ENCODE measurements at places on chromosomes 12 and 14.

DNA sequence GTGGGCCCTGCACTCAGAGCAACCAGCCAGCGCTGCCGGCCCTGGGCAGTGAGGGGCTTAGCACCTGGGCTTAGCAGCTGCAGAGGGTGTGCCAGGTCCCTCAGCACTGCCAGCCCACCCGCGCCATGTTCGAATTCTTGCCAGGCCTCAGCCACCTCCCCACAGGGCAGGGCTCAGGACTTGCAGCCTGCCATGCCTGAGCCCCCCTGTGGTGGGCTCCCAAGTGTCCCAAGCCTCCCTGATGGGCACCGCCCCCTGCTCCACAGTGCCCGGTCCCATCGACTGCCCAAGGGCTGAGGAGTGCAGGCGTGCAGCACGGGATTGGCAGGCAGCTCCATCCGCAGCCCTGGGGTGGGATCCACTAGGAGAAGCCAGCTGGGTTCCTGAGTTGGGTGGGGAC lies 98.0 kb upstream of the NID2 start:
- no peak for DNase-seq

DNA sequence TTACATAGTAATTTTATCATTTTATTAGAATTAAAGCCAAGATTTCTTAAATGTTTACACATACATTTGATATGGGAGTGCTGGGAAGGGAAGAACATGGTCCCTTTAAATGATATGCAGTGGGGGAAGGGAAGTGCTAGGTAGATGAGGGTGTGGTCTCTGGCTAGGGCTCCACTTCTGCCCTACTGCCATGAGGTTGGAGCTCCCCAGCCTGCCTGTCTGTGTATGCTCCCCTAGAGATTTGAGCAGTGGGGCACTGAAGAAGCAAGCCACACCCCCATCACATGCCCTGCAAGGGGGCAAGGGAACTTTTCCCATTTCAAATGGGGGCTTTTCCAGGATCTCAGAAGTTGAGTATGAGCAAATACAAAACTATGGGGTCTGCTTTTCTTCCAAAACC lies 25.5 kb downstream of the CLECL1 start:
- no peak for DNase-seq

GRCh38 chr12:5485454-5485853 lies 53.5 kb downstream of the NTF3 start:
- DNase-seq: no peak

- DNase-seq: peak; percentile 55
Observed at GRCh38 chr14:70821584-70822529, 12.5 kb upstream of the MAP3K9 start.

- DNase-seq: no peak
Observed at GRCh38 chr14:85316701-85317410, 213.1 kb upstream of the FLRT2 start.

- DNase-seq: no peak
Observed at GRCh38 chr14:91127401-91127801, 13.5 kb downstream of the DGLUCY start.

DNA sequence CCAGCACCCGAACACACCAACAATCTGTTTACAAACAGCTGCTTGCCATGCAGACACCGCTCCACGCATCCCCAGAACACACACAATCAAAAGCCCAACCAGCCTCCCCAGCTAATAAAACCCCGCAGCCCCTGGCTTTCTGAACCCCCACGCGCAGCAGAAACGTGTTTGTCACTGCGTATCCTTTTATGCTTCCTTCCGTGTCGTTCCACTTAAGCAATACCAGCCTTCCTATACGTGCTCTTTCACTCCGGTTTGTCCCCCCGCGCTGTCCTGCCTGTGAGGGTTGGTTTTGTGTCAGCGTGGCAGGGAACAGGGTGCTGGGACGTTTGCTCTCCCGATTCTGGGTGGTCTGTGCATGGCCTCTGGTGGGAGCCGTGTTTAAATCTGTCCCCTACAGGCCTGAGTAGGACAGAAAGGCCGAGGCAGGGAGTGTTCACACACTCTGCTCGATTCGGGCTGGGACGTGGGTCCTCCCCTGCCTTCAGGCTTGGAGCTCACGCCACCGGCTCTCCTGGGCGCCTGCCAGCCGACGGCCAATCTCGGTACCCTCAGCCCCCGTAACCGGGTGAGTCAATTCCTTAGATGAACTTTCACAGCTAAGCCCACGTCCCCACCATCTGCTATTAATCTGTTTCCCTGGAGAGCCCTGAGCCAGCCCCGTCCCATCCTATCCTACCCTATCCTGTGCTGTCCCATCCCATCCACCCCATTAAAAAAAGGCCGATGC lies 60.0 kb downstream of the NOC4L start:
- DNase-seq: no peak

- DNase-seq: no peak
Observed at GRCh38 chr12:38813923-38814322, 91.5 kb downstream of the CPNE8 start.

DNA sequence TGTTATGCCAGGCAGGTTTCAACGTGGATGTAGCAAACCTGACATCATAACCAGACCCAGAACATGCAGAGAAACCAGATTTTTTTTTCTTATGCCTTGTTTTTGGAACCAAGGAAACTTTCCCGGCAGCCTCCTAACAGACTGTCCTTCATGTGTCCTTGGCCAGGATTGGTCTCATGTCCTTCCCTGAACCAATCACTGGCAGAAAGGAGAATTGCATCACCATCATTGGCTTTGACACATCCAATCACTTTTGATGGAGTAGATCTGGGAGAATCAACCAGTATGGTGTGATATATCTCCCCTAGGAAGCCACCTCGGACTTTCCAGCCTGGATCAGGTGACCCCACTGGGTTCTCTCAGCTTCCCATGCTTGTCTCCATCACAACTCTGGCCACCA lies 25.6 kb upstream of the WSCD2 start:
- no peak for DNase-seq

- no peak for DNase-seq
Observed at GRCh38 chr14:36313898-36314297, 6.5 kb downstream of the MBIP start.

GRCh38 chr14:104681689-104682074 lies 7.7 kb upstream of the INF2 start:
- DNase-seq: no peak

- no peak for DNase-seq
Observed at GRCh38 chr14:103313704-103314103, 20.3 kb upstream of the EIF5 start.

DNA sequence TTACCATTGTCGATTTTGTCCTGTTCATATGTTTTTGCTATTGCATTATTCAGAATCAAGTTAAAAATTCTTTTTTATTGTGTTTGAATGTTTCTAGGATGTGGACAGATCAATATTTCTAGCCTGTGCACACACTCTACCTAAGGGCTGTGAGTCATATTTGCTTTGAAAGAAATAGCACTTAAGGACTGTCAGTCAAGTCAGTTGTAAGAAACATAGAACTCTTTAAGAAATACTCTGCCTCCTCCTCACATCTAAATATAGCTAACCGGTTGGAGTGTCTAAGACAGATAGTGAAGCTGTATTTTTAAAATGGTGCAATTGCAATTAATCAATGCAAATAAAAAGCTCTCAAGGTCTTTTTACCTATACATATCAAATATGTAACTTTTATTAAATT lies 17.9 kb upstream of the MGST1 start:
- DNase-seq: no peak

- DNase-seq: no peak
Observed at GRCh38 chr14:90419200-90419599, 22.4 kb downstream of the CALM1 start.

DNA sequence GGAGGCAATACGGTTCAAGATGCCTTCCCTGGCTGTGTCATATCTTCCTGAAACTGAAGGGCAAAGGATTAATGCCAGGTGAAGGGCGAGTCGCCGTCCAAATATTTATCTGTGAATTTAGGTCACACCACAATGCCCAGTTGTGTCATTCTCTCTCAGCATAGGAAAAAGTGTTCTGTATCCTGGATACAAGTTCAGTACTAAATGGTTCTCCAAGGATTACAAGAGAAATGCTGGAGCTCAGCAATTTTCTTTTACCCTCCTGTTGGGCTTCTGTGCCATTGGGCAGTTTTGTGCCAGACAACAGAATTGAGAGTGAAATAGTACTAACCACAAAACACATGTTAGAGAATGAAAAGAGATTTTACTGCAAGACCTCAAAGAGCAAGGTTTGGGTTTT lies 493.9 kb downstream of the EGLN3 start:
- DNase-seq: no peak

DNA sequence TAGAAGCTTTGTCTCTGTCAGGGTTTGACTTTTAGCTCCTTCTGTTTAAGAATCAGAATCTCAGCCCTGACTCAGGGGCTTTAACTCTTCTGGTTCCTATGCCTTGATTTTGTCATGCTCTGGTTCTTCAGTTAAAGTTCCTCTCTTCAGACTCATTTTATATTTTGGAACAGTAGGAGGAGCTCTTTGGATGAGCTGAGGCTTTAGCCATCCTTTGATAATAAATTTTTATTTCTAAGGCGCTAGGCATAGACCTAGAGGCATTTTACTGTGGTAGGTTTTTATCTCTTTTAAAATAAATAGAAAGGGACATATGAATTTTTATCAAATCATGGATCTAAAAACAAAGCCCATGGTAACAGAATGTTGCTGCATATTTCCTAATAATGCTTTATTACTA lies 51.7 kb downstream of the ATP23 start:
- DNase-seq: no peak

DNA sequence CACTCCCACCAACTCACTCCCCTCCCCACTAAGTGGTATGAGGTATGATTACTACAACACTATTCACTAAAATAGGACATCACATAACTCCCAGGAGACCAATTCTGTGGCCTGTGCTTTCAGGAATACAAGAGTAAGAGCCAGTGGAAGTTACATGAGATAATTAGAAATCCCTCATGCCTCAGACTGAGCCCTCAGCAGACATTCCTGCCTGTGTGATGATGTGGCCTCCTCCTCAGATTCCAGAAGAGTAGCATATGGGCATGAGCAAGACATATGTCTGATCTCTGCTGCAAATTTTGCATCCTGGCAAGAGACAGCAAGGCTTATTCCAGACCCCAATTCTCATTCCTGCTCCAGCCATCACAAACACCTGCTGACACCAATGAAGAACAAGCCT lies 46.0 kb upstream of the BMP4 start:
- no peak for DNase-seq

- DNase-seq: no peak
Observed at GRCh38 chr14:55059333-55059732, 7.9 kb downstream of the MAPK1IP1L start.

DNA sequence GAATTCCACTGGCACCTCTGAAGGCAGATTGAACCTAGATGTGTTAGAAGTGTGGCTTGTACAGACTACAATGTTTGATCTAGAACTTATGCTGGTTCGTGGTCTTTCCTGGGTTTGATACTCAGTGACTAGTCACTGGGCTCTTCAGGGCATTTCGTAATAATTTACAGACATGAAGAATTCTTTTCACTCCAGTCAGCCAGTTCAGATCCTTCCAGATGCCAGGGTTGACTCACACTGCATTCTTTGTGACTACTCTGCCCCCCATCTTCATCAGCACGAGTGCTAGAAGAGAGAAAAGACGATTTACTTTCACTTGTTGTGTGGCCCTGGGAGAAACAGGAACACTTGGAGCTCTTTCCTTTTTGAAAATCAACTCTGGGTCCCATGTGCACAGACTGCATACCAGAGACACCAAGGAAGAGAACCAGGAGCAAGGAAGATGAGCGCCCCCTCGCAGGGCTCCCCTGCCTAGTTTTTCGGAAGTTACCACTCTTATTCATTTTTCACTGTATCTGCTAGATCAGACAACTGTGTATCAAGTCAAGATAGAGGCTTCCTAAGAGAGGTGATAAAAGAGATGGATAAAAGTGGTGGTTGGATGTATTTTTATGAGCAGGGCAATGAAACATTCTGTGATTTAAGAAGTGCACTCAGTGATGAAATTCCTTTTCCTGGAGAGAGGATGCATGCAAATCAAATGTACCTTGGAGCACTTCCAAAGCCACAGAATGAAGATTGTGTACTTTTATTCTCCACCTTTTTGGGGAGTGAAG lies 33.5 kb upstream of the EVL start:
- no peak for DNase-seq

GRCh38 chr12:69243099-69244084 lies 4.0 kb downstream of the CPSF6 start:
- DNase-seq: no peak

GRCh38 chr12:45907955-45908354 lies 82.4 kb downstream of the SCAF11 start:
- no peak for DNase-seq

- DNase-seq: no peak
Observed at GRCh38 chr12:106646472-106646871, 63.7 kb downstream of the RFX4 start.

GRCh38 chr14:66152302-66152701 lies 333.9 kb upstream of the CCDC196 start:
- DNase-seq: no peak

- no peak for DNase-seq
Observed at GRCh38 chr14:86055512-86056075, 525.6 kb downstream of the FLRT2 start.

DNA sequence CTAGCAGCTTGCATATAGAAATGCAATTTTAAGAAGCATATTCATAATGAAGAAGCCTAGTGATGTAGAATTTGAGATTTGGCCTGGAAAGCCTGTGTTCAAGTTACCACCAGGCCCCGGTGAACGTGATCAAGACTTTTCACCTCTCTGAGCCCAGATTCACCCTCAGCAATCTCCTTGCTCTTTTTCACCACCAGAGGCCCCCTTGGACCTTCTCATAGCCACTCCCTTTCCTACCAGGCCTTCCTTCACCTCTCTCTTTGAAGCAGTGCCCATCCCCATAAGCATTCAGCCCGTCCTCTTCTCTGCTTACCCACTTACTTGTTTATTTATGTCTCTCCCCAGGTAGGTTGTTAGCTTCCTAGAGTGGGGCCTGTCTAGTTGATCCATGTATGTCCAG lies 1280.9 kb downstream of the AACS start:
- no peak for DNase-seq

DNA sequence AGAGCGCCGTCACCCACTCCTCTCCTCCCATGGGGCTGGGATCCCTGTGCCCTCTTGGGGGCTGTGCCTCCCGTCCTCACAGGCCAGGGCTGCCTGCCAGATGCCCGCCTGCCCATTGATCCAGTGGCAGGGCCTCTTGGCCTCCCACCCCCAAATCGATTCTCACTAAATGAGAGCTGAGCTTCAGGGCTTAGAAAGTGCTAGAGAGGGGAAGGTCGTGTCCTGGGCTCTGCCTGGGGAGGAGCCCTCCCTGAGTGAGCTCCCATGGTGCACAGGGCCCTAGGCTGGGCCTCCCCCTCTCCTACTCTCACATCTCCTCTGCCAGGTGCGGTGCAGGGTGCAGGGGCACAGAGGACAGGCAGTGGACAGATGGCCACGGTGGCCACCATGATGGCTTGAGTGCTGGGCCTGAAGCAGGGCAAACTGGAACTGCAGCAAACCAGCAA lies 9.2 kb downstream of the BEGAIN start:
- no peak for DNase-seq

GRCh38 chr12:47751561-47751960 lies 7.1 kb downstream of the RAPGEF3 start:
- no peak for DNase-seq

GRCh38 chr12:76003355-76003638 lies 28.3 kb downstream of the PHLDA1 start:
- no peak for DNase-seq

DNA sequence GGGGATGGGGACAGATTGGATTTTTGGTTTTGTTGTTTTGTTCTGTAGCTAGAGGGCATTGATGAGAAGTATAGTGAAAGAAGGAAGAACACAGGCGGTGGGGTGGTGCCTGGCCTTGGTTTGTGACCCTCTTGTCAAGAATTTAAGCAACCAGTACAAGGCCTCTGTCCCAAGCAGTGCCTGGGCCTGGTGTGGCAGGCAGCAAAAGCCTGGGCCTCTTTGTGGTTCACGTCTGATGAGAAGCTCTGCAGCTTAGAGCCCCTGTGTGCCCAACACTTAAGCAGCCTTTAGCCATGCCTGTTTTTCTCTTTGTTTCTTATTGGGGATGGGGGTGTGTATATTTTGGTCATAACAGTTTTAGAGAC lies 98.0 kb downstream of the PPP2R5C start:
- no peak for DNase-seq
